MV-4-11 (cell line): ENCODE measurements at places on chromosomes 7 and 10.

DNA sequence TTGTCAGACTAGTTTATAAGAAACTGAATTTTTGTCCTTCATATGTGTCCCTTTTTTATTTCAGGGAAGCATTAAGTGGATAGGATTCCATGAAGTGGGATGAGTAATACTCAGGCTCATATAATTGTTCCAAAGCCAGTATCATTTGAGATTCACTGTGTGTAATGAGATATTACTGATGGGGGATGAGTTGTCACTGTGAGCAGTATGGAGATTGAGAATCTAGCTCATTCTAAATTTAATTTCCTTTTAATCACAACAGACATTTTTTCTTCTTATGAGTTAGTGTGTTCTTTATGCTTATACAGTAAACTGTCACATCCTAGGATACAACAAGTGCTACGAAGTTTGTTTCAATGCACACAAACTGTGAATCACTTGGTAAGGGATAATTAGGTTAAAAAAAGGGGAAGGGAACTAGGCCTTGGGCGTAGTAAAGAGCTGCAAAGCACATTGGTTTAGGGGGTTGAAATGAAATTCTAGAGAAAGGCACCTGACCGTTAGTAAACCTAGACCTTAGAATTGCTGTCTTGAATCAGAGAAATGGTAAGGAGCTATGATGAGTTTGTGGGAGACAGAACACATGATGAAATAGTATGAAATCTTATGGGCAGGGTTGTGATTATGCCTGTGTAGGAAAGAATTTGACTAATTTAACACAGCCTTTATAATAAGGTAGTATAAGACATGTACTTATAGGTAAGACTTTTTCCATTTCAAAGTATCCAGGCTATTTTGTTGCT, 153.4 kb downstream of the MLLT10 start:
- peak; percentile 7 for DNase-seq

- no peak for DNase-seq
Observed at GRCh38 chr10:133096616-133097269, 9.0 kb downstream of the ADGRA1 start.

DNA sequence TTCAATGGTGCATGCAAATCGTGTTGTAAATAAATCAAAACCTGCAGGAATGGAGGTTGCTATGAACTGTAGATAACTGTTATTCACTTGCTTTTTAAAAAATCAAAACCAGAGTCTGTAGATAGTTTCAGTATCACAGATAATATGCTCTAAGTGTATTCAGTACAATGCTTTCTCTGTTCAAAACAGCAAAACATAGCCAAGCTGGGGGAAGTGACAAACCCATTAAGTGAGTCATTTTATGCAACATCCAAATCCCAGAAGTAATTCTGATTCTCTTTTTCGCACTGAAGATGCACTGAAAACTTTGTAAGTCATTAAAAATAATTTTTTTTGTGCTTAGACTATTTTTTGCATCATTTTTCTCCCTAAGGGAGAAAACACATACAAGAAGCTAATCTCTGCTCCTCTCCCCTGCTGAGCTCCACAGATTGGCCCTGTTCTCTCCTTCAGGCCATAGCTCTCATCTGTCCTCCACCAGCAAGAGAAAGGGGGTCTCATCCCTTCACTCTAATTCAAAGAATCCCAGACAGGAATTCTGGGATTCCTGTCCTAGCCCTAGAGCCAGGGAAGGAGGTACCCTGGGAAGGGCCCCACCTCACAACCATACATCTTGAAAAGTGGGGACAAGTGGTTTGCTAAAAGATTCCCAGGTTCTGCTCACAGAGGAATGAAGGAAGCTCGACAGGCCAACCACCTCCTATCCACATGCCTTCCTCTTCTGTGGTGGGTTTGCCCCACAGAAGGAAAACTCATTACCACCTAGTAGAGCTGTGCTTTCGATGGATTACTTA, 4.9 kb downstream of the PRTFDC1 start:
- DNase-seq, result no peak

DNA sequence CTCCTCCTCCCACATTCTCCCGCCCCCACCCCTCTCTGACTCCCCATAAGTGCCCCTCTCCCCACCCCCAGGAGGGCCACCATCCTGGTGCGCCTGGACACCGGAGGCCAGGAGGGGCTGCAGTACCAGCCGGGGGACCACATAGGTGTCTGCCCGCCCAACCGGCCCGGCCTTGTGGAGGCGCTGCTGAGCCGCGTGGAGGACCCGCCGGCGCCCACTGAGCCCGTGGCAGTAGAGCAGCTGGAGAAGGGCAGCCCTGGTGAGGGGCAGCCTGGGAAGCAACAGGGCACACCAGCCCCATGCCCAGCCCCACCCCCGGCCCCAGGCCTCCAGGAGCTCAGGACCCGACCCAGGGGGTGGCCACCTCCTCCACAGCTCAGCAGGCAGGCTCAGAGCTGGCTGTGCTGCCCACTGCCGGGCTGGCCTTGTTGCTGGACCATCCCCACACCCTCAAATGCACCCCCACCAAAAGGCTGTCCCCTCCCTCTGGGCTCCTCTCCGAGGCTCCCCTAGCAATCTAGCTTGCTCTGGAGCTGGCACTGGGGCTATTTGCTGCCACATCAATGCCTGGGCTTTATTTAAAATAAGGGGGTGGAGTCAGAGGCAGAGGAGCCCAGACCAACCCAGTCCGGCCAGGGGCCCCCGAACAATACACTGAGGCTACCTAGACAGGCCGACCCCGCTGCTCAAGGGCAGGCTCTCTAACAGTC, 14.8 kb downstream of the ATG9B start:
- no peak for DNase-seq

- DNase-seq, result peak; percentile 27
Observed at GRCh38 chr7:65915921-65916657, 43.2 kb downstream of the VKORC1L1 start.

DNA sequence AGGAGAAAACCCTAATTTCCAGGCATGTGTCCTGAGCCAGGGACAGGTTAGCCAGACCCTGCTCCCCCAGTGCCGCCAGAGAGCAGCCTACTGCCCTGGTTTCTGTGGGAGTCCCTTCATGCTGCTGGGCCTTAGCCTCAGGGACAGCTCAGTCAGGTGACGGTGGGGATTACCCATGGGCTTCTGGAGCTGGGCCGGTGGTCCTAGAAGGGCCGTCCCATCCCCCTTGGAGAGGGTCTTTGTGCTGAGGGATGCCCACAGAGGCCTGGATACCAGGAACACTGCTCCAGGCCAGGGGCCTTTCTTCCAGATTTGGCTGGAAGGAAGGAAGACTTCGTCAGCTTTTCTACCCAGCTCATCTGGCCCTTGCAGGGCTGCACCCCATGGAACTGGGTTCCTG, 71.4 kb upstream of the ZNF722 start:
- DNase-seq, result no peak

- no peak for DNase-seq
Observed at GRCh38 chr7:4882169-4883032, 1.1 kb downstream of the RADIL start.

DNA sequence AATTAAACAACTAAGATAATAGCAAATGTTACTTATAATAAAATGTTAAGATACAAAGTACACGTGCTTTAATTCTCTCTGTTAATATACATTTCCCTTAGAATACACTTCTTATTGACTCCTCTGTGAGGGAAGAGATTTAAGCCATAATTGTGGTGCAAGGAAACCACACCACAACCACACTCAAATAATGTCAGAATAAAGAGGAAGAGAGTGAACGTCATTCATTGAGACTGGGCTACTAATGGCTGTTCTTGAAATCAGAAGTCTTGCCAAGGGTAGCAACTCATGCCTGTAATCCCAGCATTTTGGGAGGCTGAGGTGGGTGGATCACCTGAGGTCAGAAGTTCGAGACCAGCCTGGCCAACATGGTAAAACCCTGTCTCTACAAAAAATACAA, 10.0 kb downstream of the FAM171A1 start:
- DNase-seq, result peak; percentile 75

DNA sequence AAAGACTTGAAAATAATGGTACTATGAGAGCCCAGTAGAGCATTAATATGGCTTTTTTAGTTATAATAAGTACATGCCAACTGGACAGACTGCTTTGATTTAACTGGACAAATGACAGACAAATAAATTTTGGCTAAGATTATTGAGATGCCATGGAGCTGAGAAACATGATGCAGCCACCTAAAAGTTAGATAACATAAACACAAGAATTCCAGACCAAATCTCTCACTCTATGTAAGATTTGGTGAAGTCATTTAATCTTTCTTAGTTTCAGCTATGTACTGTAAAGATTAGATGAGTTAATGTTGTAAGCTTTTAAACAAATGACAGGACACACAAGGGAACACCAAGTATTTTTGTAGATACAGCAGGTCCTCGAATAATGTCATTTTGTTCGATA, 118.2 kb downstream of the CACNA2D1 start:
- DNase-seq, result no peak

DNA sequence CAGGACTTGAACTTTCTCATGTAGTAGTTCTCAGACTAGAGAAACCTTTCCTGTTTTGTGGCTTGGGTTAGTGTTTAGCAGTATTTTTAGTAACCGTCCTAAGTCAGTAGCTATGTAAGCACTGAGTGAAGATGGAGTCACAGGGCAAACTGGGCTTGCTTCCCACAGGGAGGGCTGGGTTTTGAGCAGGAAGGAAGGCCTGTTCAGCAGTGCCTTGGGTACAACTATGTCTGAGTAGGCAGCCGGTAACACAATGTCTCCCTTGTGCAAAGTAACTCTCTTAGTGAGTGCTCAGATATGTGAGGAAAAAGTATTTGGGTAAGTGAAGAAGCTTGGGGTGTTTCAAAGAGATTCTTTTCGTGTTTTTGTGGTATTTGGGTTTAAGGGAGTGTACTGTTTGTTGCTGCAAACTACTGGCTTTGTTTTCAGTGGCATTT, 96.4 kb downstream of the CCSER2 start:
- DNase-seq, result peak; percentile 76

DNA sequence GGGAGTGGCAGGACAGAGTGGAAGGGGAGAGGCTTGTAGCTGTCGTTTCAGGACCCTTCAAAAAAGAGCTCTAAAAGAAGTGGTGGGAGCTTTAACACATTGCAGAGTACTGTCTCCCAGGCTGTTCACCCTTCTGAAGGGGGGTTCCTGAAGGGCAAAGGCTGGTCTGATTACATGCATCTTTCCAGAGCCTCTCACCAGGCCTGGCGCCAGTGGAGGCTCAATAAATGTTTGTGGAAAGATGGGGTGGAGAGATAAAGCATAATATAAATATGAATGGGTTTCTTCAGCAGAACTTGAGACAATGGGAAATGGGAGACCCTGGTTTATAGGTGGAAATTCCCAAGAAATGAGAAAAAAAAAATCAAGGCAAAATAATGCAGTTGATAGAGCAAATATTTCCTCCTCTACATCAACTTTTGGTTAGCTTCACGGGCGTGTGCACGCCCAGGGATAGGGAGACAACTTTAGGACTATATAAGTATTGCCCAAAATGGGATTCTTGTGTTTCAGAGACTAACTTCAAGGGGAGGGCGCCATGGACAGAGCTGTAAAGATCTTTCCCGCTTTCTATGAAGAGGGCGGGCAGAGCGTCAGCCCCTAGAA, 613 bp upstream of the BUB3 start:
- no peak for DNase-seq

DNA sequence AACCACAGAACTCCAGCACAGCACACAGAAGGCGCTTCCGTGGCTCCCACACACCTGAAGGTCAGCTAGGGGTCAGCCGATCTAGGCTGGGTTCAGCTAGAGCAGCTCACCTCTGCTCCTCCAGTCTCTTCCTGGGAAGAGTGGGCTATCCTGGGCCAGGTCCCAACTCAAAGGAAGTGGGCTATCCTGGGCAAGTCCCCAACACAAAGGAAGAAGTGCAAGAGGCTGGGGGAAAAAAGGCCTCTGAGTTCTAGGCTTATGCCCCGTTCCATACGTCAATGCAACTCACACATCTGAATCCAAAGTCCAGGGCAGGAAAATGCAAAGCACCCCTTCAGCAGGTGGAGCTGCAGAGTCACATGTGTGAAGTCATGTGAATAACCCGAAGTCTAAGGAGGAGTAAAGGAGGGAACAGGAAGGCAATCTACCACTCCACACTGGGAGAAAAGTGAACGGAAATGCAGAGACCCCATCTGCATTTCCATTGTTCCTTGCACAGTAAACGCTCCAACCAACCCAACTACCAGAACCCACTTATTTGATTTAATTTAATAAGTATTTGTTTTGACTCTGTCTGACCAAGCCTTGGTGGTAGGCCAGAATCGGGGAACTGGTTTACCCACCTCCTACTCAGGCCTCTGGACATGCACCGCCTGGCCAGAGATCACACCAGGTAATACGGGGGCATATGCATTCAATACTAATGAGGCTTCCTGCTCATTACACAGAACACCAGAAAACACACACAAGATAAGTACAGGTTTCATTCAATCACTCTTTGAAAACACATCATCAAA, 95.5 kb upstream of the RNF32 start:
- DNase-seq, result no peak
